Fibroblast of the aortic adventitia (primary cell): ENCODE measurements at places on chromosomes 16 and 17.

- DNase-seq, result no peak
These were observed 4.8 kb upstream of the RPL38 start for GRCh38 chr17:74198694-74199093.

DNA sequence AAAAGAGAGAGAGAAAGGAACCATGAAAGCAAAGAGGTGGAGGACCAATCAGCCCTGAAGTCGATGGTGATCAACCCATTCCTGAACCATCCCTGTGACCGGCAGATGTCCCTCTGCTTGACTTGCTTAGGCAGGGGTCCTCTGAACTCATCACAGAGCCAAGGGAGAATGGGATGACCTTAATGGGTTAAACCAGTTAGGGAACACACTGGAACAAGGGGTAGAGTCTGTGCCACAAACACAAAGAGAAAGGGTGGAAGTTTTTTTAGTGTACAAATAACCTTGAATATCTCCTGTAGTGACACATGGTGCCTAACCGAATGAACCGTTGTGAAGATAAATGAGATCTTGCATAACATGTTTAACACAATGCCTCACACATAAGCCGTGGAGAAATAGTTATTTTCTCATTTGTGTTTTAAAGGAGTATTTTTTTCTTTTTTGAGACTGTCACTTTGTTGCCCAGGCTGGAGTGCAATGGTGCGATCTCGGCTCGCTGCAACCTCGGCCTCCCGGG lies 11.2 kb downstream of the NAA60 start:
- no peak for DNase-seq

- DNase-seq, result peak; percentile 71
These were observed 5.5 kb upstream of the SECTM1 start for GRCh38 chr17:82338858-82339633.

GRCh38 chr16:25135254-25135878 lies 23.8 kb downstream of the LCMT1 start:
- peak; percentile 44 for DNase-seq

DNA sequence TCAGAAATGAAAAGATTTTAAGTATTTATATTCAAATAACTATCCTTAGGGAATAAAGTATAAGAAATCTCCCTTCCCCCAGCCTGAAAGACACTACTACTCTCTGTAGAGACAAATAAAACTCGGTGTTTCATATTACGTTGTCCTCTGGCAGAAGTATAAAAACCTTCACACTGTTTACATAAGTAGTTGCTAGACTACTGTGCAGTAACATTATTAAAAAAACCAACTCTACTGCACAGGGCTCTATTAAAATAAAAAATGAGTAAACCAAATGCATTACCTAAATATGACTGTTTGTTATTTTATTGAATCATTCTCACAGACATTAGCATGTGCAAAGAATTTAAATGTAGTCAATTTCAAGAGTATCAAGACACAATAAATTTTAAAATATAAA lies 67.4 kb downstream of the MED13 start:
- DNase-seq, result peak; percentile 37

DNA sequence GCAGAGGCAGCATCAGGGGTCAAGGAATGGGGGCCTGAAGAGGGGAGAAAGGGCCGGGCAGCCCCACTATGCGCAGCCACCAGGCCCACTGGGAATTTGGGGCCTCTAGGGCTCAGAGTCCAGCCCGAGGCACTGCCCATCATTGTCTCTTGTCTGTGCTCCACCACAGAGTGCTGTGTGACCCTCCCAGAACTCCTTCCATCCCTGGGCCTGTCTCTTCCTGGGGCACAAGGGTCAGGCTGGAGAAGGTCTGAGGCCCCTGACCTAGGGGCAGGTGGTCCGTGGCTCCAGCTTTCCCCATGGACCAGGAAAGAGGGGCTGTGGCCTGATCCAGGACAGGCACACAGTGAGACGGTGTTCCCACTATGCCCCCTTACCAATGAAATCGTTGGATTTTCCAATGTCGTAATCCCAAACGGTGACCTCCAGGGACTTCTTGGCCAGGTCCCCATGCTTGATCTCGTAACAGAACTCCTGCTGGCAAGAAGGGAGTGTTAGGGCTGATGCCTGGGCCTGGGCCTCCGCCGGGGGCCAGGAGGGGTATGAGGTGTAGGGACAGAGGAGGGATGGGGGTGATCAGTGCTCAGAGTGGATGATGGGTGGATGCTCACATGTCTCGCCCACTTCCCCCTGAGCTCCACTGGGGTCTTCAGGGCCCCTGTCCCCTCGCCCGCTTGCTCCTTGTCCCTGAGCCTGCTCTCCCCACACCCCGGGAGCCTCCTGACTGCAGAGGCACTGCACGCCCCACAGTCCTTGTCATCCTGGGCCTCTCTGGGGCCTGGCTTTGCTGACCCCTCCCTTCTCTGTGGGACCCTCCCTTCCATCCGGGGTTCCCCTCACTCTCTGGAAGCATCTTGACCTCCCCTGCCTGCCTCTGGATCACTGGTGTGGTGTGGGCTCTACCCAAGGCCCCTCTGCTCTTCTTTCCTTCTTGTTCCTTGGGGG lies 10.7 kb downstream of the SCGB1C2 start:
- DNase-seq, result no peak

GRCh38 chr16:50578137-50578536 lies 29.9 kb downstream of the NKD1 start:
- DNase-seq, result no peak

DNA sequence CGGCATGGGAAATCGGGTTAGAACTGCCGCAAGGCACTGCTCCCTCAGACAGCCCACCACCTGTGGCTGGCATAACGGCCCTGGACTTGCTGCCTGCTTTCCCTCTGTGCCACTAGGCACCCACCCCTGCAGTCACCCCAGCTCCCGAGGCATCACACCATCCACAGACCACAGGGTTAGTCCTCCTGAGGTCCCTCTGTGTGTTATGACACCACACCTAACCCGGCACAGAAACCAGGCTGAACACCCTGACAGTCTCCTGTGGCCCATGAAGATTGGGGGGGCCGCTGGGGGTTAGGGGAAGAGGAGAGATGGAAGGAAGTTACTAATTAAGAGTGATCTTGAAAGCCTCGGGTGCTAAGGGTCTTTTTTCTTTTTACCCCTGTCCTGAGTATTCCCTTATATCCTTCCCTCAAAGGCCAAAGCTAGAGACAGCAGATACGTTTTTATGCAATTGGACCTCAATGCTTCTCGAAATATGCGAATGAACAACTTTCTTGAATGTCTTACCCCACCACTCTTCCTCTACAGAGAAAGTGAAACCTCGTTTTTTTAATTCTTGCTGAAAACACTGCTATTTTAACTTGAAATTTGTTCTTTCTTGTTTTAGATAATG lies 7.0 kb downstream of the CYTH1 start:
- DNase-seq, result peak; percentile 34

DNA sequence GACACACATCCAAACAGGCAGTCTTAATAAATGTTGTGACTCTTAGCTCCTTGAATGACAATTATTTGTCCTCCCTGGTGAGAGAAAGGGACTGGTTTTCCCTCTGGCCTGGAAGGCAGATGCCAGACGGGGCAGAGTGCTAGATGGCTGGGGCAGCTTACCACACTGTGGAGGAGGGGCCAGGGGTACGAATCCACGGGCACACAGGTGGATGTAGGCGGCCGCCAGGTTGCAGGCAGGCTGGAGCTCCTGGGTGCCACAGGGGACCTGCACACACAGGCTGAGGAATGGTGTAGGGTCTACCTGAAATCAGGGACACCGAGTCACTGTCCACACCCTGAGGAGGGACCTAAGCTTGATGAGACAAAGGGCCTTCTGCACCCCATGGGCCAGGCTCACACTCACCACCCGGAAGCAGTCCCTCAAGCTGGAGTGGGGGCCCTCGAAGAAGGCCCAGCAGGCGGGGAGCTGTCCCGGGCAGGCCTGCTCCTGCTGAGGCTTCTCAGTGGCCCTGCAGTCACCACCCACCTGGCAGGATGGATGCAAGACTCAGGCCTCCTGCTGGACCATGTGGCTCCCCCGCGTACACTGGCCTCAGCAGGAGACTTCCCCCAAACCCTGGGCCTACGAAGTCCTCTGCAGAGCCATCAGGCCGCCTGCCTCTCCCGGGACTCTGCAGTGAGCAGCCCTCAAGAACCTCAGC lies 38.4 kb downstream of the RMI2 start:
- DNase-seq, result no peak

DNA sequence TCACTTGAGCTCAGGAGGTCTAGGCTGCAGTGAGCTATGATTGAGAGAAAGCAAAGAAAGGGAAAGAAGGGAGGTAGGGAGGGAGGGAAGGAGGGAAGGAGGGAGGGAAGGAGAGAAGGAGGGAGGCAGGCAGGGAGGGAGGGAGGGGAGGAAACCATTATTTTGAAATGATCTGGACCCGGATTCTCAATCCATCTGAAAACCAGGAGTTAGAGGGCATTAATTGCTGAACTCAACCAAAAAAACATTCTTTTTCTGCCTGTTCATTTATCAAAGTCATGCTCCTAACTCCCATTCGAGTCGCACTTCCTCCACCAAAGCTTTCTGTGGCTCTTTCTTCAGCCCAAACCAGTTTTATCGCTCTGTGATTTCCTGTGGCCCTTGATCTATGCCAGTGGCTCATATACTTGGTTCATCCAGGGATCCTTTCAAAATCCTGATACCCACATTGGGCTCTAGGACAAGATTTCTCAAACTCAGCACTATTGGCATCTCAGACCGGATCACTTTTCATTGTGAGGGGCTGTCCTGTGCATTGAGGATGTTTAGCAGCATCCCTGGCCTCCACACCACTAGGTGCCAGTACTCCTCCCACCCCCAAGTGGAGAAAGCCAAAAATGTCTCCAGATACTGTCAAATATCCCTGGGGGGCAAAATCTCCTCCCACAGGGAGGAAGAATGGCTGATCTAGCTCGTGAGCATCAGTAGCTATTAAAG lies 38.2 kb downstream of the CMTM4 start:
- DNase-seq, result no peak

- DNase-seq, result no peak
These were observed 93.9 kb downstream of the RGS9 start for GRCh38 chr17:65231086-65231485.

DNA sequence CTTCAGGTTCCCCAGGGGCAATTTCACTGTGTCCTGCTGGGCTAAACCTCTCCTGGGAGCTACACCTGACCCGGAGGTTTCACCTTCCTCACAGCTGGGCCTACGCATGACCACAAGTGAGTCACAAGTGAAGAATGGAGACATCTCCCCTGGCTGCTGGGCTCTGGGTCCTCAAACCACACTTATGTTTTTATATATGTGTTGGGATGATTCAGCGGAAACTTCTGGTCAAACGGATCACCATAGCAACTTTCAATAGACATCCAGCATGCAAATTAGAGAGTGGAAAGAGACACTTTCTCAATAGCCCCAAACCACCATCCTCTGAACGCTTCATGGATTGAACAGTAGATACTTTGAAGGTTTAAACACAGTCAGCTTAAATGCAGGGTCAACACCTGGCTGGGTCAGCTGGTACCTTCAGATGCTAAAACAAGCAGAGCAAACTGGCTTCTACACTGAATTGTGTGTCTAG lies 28.0 kb upstream of the MAF start:
- DNase-seq, result no peak

DNA sequence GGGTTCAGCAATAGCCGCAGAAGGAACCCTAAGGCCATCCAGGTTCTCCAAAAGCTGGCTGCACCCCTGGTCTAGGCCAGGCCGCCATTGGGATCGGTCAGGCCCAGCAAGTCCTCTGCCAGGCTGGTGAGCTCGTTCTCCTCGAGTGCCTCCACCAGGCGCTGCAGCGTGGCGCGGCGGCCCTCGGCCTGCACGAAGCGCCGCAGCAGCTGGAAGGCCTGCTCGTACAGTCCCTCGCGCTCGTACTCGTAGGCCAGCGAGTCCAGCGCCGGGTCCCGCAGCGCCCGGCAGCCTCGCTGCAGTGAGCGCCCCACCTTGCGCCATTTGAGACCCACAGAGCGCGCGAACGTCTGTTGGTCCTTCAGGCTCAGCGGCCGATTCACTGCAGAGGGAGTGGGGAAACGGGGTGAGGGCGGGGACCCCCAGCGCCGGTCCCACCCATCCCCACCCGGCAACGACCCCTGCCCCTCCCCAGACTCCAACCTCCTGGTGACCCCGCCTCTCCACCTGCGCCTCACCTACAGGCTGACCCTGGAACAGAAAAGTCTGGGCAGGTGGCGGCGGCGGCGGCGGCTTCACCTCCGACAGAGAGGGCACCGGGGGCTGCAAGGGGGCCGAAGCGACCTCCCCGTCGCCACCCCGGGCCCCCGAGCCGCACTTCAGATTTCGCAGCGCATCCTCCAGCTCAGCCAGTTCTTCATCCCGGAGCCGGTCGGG lies 3.9 kb upstream of the B3GNT9 start:
- no peak for DNase-seq

DNA sequence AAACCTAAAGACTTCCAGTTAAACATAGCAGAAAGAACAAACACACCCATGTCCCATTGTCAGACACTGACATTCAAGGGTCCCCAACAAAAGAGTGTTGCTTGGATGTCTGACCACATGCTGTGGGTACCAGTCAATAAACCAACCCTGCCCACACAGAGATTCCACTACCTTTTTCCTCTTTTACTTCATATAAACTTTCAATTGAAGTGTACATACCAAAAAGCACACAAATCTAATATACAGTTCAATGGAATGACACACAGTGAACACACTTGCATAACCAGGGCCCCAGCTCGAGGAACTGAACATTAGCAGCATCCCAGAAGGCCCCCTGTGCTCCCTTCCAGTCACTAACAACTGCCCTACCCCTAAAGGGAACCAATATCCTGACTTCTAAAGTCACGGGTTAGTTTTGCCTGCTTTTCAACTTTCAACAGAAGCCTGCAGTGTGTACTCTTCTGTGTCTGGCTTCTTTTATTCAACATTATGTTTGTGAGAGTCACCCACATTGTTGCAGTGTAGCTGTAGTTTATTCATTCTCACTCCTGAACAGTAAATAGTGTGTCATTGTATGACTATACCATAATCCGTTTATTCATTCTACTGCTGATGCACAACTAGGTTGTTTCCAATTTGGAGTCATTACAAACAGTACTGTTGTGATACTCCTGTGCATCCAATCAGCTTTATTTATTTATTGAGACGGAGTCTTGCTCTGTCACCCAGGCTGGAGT lies 18.0 kb downstream of the CFDP1 start:
- DNase-seq, result no peak

DNA sequence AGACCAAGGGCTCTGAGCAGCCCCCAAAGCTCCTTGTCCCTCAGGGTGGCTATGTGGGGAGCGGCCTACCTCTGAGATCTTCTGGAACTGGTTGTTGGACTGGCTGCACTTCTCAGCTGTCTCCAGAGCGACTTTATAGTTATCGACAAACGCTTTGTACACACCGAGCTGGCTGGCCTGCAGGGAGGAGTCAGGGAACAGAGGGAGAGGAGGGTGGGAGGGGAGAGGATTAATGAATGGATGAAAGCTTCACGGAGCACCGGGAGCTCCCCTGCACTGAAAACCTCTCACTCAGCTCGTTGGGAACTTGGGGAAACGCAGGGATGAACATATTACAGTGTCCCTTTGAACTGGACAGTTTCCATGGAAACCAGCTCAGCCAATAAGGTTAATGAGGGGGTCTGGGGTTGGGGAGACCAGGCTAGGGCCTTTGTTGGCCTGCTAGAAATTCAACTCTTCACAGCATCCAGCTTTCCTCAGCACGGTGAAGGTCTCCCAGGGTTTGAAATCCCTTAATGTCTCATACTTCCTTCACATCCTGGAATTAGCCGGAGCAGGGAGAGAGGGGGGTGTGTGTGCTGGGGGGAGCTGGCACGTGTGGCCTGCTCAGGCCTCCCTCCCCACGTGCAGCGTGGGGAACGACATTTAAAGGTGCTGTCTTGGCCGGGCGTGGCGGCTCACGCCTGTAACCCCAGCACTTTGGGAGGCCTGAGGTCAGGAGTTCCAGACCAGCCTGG lies 86.7 kb downstream of the TIMM22 start:
- no peak for DNase-seq
